ENCODE measurements at places on chromosomes 4 and X.

DNA sequence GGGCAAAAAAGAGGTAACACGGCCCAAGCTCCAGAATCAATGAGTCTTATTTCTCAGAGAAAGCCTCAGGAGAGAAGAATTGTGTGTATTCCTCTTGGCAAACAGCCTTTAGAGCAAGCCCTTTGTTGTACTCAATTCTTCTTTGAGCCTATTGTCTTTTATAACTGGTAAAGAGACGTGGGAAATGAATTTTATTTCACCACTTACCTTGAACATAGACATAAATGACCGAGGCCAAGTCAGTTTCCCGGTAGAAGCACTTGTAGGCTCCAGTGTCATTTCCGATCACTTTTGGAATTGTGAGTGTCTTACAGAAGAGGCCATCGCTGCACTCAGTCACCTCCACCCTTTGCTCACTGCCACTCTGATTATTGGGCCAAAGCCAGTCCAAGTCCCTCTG lies 7.0 kb downstream of the KDR start:
- no peak for DNase-seq

- no peak for DNase-seq
Observed at GRCh38 chr4:139808808-139809756, 143.5 kb downstream of the MGST2 start.

DNA sequence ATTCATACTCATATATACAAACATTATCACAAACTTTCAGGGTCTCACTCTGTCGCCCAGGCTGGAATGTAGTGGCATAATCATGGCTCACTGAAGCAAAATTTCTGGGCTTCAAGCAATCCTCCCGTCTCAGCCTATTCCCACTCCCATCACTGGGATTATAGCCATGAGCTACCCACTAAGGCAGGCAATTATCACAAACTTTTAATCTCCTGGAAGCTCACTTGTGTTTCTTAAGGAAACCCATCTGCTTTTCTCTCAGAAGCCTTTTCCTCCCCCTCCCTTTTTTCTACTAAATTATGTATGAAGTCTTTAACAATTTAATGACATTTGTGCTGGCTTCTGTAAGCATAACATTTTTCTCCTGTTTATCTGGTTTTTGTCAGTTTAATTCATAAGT lies 170.5 kb downstream of the AREG start:
- no peak for DNase-seq

DNA sequence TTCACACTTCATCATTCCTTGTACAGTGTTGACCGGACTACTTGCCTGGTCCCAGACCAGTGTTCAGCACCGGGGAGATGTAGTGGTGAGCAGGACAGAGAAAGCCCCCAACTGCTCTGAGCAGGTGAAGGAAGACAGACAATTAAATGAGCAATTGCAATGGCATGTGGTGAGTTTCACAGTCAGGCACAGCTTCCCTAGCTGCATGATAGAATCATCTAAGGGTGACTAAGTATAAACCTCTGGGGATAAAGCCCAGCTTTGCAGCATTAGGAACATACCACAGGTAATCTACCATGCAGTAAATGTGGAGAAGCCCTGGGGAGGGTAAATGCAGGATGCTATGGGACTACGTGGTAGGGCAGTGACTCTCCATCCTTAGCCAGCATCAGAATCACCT lies 47.8 kb downstream of the TMA16 start:
- no peak for DNase-seq

- DNase-seq, result no peak
Observed at GRCh38 chr4:123417813-123418212, 21.2 kb downstream of the SPRY1 start.

All from stimulated activated CD4-positive, alpha-beta T cell treated with anti-CD3 and anti-CD28 coated beads, Interleukin-12 subunit alpha, Interleukin-12 subunit beta, amount 100 ng/mL, for 24 hours (primary cell).